ENCODE measurements at places on chromosomes 12 and 14.

DNA sequence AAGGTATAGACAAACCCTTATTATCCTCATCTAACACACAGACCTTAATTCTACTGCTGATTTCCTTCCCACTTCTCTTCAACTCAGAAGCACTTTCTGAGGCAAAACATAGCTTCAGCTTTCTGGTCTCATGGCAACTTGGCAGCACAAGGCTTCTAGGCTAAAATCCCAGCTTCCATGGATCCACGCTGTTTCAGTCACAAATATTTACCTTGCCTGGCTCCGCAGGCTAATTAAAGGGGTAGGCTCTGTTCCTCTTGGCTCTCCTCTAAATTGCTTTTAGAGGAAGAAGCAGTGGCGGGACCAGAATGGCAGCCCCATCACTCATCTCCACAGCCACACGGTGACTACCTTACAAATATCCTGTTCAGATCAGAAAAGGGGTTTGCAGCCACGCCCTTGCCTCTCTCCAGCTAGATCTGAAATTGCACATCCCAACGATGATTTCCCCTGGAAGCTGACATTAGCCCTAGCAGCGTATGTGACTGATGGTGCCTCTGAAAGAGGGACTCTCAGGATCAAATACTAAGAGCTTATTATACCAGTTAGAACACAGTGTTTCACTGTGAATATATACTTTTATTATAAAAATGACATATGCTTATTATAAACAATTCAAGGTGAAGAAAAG, 221.5 kb upstream of the NUDT4 start:
- no peak for DNase-seq

DNA sequence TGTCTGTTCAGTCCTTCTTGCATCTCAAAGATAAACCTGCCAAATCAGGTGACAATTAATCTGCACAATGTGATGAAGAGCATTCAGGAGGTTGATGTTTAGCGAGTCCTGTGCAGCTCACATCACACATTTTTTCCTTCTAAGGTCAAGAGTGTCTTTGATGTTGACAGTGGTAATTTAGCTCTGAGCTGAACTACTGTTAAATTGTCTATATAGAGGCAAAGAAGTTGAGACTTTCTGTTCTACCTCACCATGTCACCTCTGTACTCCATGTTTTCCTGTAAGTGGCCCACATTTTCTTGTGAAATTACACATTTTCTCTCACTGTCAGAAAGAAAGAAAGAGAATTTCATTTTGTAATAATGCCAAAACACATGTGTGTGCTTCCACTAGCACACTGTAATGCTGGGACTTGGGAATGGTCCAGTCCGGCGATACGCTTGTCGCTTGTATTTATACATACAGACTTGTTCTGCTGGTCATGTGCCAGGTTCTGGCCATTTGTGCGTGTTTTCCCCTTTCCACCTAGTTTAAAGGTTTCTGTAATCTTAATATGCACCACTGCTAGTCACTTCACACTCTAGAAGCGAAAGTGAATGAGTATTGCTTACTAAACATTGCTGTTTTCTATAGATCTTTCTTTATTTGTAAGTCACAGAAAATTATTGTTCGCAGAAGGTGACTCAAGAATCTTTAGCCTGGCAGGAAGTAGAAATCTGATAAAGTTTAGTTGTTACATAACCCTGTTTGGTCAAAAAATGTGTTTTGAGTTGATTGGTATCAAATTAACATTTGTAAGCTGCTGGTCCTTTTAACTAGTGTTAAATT, 328.9 kb downstream of the TMTC2 start:
- DNase-seq: no peak

DNA sequence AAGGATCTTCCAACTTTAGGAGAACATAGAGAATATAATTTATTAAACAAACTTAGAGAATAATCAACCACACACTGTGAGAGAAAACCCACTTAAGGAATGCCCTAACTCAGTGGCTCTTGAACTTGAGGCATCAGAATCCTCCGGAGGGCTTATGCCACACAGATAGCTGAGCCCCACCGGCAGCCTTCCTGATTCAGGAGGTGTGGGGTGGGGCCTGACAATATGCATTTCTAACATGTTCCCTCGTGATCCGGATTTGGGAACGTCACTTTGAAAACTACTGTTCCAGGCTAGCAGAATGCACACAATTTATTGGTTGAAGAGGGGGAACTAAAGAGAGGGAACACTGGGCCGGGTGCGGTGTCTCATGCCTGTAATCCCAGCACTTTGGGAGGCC, 2.0 kb upstream of the SOAT2 start:
- no peak for DNase-seq

- no peak for DNase-seq
Observed at GRCh38 chr12:106941481-106942156, 14.1 kb upstream of the TMEM263 start.

DNA sequence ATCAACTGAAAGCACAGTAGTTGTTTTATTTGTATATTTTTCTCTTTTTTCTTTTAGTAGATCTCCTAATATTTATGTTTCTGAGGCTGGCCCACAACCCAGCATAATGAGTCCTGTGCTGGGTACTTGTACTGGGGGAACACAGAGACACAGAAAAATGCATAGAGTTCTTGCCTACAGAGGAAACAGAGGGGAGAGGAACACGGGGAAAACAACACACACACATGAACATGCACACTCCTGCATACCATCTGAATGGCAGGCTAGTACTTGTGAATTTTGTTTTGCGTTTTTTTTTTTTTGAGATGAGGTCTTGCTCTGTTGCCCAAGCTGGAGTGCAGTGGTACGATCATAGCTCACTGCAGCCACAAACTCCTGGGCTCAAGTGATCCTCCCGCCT, 21.3 kb downstream of the PITPNM2 start:
- no peak for DNase-seq

- DNase-seq: no peak
Observed at GRCh38 chr12:52032446-52032803, 18.8 kb upstream of the NR4A1 start.

DNA sequence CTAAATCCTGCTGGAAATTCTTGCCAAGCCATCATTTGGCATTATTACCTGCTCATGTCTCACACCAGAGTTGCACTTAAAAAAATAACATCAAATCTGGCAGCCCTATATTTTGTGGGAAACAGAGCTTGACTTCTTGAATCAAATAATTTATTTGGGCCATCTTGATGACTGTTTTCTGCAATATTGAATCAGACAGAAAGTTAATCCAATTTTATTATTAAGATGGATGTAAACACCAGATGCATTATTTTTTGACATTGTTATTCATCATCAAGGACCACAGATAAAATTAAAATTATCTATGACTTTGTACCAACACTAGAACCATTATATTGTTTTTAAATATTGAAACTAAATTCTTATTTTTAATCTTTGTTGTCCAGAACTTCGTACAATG, 132.9 kb downstream of the PTPRR start:
- DNase-seq: no peak

DNA sequence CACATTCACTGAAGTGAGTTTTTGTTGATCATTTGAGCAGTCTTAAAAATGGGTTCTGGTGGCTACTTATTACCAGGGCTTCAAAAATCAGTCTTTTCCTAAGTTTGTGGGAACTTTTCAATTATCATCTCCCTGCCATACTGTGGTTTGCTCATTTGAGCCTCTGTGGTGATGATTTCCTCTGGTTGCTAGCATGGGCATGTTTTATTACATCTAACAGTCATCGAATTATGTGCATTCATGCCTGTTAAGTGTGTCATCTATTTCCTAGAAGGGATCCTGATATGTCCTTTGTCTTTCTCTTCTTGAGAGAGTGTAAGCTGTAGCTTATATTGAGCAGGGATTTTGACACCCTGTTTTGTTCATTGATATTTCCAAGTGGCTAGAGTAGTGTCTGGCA, 116.8 kb downstream of the WIF1 start:
- no peak for DNase-seq

GRCh38 chr12:27462151-27462694, 15.7 kb downstream of the SMCO2 start:
- no peak for DNase-seq

DNA sequence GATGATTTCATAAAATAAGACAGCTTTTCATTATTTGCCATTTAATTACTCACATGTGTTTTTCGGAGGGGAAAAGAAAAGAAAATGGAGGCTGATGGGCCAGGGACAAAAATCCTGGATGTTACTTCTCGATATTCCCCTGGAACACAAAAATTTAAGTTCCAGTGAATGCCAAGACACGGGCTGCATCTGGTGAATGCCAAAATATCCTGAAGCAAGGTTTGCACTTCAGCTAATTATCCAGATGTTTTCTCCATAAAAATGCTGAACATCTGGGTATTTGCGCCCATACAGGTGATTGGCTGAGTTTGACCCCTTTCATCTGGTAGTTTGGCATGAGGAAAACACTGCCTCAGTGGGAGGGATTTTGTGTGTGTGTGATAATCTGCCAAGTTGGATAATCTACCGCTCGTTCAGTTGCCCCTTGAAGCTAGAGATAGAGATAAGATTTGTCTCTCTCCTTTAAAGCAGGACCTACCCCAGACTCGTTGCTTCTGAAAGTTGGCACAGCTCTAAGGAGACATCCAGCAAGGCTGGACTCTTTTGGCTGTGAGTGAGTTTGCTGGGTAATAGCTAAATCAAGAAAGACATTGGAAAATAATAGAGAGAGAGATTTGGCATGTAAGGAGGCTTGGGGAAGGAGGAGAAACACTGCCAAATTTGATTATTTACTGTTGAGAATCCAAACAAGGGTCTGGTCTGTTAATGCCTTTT, 390.0 kb downstream of the EGLN3 start:
- no peak for DNase-seq
